ENCODE measurements at places on chromosomes 7 and 10.
A peak's percentile ranks its signal among the peaks of the same experiment; 100 is the strongest.

- no peak for DNase-seq
Measured at GRCh38 chr10:129279446-129280154, 187.4 kb upstream of the MGMT start.

- DNase-seq, result no peak
Measured at GRCh38 chr7:77606562-77606961, 69.5 kb downstream of the PTPN12 start.

DNA sequence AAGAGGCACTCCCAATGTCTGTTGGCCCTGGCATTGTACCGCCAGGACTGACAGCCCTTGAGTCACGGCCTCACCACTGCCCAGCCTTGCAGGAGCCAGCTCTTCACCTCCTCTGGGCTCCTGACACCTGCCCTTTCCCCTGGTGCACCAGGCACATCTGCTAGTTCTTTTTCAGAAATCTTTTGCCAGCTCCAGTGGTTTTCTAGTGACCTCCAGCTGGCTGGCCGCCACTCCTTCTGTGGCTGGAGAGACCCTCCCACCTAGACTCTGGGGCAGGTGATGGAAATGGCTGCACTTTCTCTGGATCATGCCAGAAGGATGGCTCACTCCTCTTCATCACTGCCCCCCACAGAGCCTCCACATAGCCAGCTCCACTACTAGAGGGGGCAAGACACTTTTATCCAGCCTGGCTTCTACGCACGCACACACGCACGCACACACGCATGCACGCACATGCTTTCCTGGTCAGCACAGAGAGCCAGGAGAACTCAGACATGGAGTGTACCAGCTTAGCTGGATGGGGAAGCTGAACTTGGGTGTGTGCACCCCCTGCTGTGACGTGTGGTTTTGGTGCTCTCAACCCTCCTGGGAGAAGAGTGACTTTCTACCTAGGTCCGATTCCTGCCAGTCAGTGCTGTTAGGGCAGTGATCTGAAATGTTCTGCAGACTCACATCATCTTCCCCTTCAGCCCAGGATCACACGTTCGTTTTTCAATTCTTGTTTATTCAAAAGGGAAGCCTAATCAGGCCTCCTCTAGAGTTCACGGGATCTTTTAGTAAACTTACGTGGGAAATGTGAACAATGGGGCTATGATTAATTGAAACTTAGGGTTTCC, 222.0 kb downstream of the PRPF18 start:
- DNase-seq, result no peak

- no peak for DNase-seq
Measured at GRCh38 chr7:28539289-28539981, 127.1 kb downstream of the CREB5 start.

DNA sequence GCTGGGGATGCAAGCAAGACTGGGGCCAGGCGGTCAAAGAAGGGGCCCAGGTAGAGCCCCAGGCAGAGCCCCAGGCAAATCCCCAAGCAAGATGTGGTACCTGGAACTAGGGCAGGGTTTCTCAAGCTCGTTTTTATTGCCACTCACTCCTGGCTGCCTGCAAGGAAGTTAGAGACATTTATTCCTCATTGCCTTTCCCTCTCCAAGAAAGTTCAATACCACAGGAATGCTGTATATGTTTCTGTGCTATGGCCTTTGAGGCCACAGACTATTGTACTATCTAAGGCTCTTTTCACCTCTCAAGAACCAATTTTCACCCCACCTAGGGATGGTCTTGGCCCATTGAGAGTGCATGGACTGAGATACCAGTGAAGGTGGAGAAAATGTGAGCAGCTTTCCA, 71.3 kb downstream of the TACC2 start:
- DNase-seq, result no peak

GRCh38 chr7:11228515-11228914, 254.8 kb downstream of the PHF14 start:
- no peak for DNase-seq

GRCh38 chr7:30799206-30799975, 28.2 kb downstream of the MINDY4 start:
- no peak for DNase-seq

DNA sequence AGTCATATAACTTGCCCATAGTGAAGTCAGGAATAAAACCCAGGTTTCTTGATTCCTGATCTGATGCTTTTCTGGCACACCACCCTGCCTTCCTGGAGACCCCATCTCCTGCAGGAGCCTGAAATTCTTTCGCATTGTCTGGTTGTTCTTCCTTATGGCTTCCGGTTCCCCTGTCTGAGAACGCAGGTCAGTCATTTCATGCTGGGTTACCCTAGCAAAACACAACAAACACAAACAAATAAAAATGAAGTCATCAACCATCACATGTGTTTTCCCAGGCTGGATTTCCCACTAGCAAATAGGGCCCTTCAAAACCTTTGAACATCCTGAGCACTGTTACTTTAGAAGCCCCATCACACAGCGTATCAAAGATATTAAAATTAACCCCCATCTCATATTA, 569.6 kb downstream of the LRMDA start:
- DNase-seq, result no peak

GRCh38 chr7:48109848-48110663, 21.0 kb downstream of the UPP1 start:
- peak; percentile 86 for DNase-seq

Data from mesothelial cell of epicardium (in vitro differentiated cells).